Right renal cortex interstitium (tissue), 3 donors: ENCODE measurements at places on chromosomes 7 and 10.

- DNase-seq = no peak
These were observed 61.5 kb downstream of the DYNC2I1 start for GRCh38 chr7:158917818-158918217.

- DNase-seq = no peak
These were observed 834.3 kb upstream of the C7orf33 start for GRCh38 chr7:147756300-147756699.

- no peak for DNase-seq
These were observed 18.6 kb downstream of the TECPR1 start for GRCh38 chr7:98233219-98234070.

DNA sequence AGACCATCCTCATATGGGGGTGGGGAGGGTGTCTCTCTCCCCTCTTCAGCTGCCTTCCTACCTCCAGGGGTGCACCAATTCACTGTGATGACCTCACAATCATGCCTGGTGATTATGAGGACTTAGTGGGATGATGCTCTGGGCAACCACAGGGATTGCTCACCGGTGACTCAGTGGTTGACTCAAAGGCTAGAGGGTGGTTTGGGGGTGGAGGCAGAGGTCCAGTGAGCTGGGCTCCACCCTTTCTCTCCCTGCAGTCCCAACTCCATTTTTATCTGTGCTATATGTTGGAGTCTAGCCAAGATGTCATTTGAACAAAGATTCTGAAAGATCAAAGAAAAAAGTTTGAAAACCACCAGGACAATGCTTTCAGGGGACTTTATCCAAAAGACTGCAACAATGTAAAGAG lies 286.9 kb downstream of the KCNMA1 start:
- no peak for DNase-seq

GRCh38 chr7:81583882-81584533 lies 185.8 kb downstream of the HGF start:
- no peak for DNase-seq

DNA sequence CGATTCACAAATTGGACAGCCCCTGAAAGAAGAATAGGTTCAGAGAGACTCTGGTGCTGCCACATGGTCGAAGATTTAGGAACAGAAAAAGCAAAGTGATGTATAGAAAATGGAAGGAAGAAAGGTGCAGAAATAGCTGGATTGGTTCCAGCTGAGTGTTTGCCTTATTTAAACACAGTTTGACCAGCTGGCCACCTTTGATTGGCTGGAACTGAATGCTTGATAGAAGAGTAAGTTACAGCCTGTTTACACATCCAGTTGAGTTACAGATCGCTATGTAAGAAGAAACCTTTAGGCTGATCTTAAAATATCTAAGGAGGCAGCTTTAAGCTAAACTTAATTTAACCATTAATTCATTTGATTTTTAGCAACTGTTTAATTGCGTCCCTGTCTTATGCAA lies 40.3 kb upstream of the KAT6B start:
- DNase-seq = no peak

DNA sequence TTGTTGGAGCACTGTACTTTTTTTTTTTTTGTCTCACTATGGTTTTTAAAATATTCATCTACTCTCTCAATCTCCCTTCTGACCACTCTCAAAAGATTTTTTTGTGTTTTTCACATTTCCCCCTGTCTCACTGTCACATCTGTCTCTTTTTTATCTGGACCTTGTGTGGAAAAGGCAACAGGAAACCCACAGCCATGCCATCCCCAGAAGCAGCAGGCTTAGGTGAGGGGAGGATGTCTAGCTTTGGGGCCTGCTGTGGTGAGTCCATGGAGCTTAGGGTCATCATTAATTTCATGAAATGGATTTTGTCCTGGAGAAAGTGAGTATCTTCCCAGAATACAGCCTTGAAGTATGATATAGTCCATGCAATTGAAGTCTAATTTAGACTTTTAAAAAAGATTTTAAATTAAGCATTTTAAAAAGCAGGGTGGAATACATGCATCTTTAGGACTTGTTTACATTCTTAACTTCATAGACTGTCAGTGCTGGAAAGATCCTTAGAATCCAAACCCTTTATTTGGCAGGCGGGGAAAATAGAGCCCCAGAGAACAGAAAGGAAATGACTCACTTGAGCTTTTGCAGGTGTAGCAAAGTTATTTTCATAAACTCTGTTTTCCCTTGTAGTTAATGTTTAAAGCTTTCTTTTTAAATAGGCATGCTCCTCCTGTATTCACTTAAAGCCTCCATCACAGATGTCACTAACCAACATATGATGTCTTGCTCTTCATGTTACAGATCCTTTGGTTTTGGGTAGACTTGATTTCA lies 25.1 kb downstream of the MINDY4 start:
- no peak for DNase-seq

DNA sequence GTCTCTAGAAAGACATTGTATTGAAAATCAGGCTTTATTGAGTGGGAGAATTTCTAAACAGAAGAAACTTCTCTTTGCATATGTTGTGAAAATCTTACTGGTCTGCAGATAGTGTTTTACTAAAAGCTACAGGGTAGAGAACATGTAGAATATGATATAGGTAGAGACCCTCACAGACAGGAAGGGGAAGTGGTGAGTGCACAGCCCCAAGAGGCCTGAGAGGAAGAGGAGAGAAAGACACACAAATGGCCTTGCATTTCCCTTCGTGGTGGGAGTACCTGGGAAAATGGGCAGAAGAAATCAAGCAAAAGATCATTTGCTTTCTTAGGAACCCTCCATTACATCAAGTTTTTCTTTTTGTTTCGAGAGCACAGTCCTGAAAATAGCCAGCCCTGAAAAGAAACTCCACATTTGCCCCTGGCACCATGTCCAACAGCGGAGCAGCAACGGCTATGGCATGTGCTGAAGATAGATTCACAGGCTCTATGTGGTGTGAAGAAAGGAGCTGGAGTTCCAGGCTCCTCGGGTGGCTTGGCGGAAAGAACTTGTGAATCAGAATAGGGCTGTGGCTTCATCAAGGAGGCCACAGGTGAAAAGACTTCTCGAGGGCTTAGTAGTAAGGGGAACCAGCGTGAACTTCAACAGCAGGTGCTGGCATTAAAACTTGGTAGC lies 143.5 kb downstream of the CALCR start:
- DNase-seq = no peak

GRCh38 chr7:116542618-116543017 lies 17.8 kb downstream of the CAV1 start:
- no peak for DNase-seq

DNA sequence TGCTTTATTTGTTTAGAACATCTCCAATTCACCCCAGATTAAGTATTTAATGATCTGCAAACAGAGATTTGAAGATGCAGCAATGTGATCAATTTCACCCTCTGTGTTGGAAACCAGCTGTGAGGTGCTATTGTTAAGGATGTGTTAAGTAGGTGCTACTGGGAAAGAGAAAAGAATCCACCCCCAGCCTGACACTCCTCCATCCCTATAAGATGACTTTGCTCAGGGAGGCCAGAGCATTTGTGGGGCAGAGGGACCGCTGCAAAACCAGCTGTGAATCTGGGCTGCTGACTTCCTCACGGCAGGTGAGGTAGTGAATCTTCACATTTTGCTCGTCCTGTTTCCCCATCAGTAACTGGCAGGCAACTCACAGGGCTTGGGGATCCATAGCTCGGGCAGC lies 297.5 kb downstream of the GFRA1 start:
- DNase-seq = no peak

- DNase-seq = no peak
These were observed 150.6 kb downstream of the CDH23 start for GRCh38 chr10:71547312-71547711.

GRCh38 chr10:8156918-8157317 lies 102.4 kb downstream of the GATA3 start:
- no peak for DNase-seq

DNA sequence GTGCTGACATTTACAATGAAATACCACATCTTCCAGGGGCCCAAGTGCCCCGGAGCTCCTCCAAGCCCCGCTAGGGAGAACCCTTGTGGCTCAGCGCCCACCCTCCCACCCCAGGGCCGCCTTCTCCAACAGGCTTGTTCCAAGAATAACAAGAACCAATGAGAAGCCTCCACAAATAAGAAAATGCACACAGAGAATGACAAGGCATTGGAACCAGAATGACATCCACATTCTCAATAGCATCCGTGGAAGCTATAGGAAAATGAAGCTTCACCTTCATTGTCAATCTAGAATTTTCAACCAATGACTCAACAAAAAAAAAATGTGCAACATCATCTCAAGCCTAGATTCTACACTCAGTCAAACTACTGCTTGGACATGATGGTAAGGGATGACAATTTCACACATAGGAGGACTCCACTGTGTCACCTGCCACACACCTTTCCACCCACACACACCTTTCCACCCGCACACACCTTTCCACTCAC lies 50.4 kb upstream of the PPP2R2D start:
- DNase-seq = no peak

- DNase-seq = no peak
These were observed 107.4 kb downstream of the ZEB1 start for GRCh38 chr10:31426401-31426800.

DNA sequence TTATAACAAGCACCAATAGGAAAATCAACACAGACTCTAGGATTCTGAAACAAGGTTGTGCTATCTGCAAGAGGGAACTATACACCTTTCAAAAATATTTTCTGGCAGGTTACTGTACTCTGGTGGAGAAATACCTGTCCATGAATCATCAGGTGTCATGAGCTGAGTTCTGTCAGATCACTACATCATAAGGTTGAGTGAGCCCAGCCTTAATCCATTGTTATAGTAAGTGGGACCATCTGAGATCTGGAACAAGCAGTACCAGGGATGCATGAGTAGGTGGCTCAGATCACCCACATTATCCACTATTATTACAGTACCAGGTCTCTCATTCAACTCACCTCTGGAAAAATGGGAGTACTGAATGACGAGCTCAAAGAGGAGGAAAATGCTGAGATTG lies 212.4 kb downstream of the DGKI start:
- no peak for DNase-seq

GRCh38 chr10:48404646-48405045 lies 98.2 kb downstream of the MAPK8 start:
- DNase-seq = no peak

- no peak for DNase-seq
These were observed 188.8 kb upstream of the TCF7L2 start for GRCh38 chr10:112761256-112761655.

DNA sequence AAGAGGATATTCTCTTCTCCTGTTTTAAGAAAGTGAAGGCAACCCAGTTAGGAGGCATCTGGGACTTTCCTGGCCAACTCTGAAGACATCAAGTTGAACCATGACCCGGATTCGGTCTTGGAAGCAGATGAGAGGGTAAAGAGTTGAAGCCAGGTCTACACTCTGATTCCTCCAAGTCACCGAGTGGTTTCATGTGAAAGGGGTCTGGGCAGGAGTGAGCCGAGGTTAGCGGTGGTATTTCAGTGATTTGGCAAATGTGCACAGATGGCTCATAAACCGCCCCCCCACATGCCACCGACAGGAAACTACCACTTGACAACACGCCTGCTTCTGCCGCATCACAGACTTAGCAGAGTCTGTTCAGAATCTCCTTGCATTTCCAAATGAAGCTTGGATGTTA lies 11.4 kb upstream of the REPIN1 start:
- DNase-seq = no peak

GRCh38 chr7:131723926-131724325 lies 167.5 kb upstream of the PODXL start:
- no peak for DNase-seq

GRCh38 chr7:63093481-63093880 lies 905.2 kb upstream of the ZNF722 start:
- no peak for DNase-seq

DNA sequence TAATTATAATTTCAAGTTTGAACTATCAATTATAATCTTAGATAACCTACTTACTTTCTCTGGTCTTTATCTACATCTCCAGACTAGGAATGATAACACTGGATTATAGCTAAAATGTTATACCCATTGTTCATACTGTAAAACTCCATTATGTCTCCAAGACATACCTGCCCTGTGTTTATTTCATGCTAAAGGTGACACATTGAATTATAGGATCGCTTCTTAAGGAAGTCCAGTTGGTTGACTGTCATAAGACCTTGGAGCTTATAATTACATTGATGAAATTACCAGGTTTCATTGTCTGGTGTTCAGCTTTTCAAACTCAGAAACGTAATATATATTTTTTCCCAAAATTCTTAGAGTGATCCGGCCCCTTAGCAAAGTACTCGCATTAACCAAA lies 15.5 kb upstream of the HERC4 start:
- DNase-seq = no peak

GRCh38 chr10:16948361-16948760 lies 131.1 kb upstream of the RSU1 start:
- DNase-seq = no peak

- DNase-seq = no peak
These were observed 170.7 kb upstream of the PLPP4 start for GRCh38 chr10:120286280-120286679.

GRCh38 chr10:21487416-21488180 lies 37.9 kb downstream of the SKIDA1 start:
- DNase-seq = no peak

GRCh38 chr7:122833888-122834570 lies 52.2 kb downstream of the CADPS2 start:
- no peak for DNase-seq

GRCh38 chr7:112448891-112449290 lies 1.4 kb upstream of the IFRD1 start:
- DNase-seq = no peak

GRCh38 chr10:129467359-129468064 lies 471 bp downstream of the MGMT start:
- DNase-seq = no peak
